ENCODE measurements at places on chromosomes 16 and 17. TPM values are rescaled to one million over a fixed set of nuclear protein-coding genes. Genes with fewer than 3 reads are reported as not detected.

- no peak overlapping the region for H3K4me3 ChIP-seq
- no peaks in the 10 kb centered on the region for H3K36me3 ChIP-seq
- no peaks in the 10 kb centered on the region for H3K27me3 ChIP-seq
- no peaks in the 10 kb centered on the region for H3K4me1 ChIP-seq
These were observed 25.2 kb downstream of the HEXIM2 start for GRCh38 chr17:45186801-45187354.

GRCh38 chr17:3879591-3880417 lies 13.0 kb downstream of the CAMKK1 start:
- peaks cover 13% of the 10 kb centered on the region for H3K36me3 ChIP-seq
- no peaks in the 10 kb centered on the region for H3K27me3 ChIP-seq
- H3K4me3 ChIP-seq, result no peak overlapping the region
- H3K27ac ChIP-seq, result no peak overlapping the region
- peak; percentile 61 for DNase-seq

GRCh38 chr16:19881783-19882182 lies 2.9 kb downstream of the GPRC5B start:
- peak overlapping the region; percentile 28 for H3K27ac ChIP-seq
- H3K27me3 ChIP-seq, result no peaks in the 10 kb centered on the region
- peaks cover 35% of the 10 kb centered on the region for H3K36me3 ChIP-seq
- no peak for DNase-seq

- no peak overlapping the region for H3K27ac ChIP-seq
- H3K4me3 ChIP-seq, result no peak overlapping the region
- H3K36me3 ChIP-seq, result peaks cover 17% of the 10 kb centered on the region
- H3K27me3 ChIP-seq, result no peaks in the 10 kb centered on the region
- no peaks in the 10 kb centered on the region for H3K4me1 ChIP-seq
These were observed 4.7 kb downstream of the NUBP2 start for GRCh38 chr16:1787322-1788094.

DNA sequence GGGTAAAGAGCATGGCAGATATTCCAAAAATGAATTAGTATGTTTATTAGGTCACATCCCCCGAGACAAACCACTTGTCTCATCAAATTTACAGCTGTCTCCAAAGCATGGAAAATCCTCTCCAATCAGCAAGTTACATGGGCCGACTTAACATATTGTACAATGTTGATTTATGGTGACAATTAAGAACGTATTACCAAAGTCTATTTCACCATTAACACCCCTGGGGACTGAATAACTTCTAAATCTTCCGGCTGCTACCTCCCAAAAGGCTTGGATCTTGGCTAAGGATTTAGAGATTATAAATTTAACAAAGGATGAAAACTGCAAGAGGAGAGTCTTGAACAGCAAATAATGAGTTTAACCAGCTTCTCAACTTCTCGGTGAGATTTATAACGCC lies 311.9 kb downstream of the NPIPA8 start:
- no peaks in the 10 kb centered on the region for H3K36me3 ChIP-seq
- H3K27ac ChIP-seq, result no peak overlapping the region

DNA sequence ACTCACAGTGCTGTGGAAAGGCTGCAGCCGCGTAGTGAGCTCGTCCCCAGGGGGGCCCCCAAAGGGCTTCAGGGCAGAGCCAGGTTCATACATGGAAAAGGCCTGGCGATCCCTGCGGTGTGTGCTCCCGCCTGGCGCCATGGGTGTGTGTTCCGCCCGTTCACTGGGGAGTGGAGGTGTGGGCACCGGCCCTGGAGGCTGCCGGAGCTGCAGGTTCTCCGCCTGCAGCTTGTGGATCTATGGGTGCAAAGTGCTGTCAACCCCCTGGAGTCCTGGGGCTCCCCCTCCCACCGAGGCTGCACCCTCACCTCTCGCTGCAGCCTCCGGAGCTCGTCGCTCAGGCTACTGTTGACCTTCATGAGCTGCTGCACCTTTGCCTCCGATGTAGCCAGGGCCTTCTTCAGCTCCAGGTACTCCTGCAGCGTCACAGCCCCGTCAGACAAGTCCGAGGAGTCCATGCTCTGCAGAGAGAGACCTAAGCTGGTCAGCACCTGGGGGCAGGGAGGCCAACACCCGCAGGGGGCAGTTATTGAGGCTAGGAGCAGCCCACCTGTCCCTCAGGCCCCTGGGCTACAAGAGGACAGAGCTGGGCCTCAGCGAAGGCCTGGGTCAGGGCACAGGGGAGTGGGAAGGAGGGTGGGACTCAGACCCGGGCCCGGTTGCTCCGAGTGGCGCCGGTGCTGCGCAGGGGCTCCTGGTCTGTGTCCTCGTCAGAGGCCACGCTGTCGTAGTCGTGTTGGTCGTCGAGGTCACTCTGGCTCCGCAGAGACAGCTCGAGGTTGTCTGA lies 7.9 kb downstream of the TP53I13 start:
- no peaks in the 10 kb centered on the region for H3K27me3 ChIP-seq
- no peak overlapping the region for H3K27ac ChIP-seq
- no peak for DNase-seq
- H3K4me3 ChIP-seq, result no peak overlapping the region

- H3K27me3 ChIP-seq, result peaks cover 12% of the 10 kb centered on the region
- peaks cover 35% of the 10 kb centered on the region for H3K36me3 ChIP-seq
- H3K4me1 ChIP-seq, result peaks cover 6% of the 10 kb centered on the region
- no peak for DNase-seq
These were observed 5.7 kb upstream of the TOX3 start for GRCh38 chr16:52552643-52553042.

- peaks cover 3% of the 10 kb centered on the region for H3K4me1 ChIP-seq
- no peak overlapping the region for H3K27ac ChIP-seq
- DNase-seq, result no peak
- H3K4me3 ChIP-seq, result 0 out of 3 replicates have a peak overlapping the region, but pooled peaks have one; percentile 45
- H3K36me3 ChIP-seq, result no peaks in the 10 kb centered on the region
- peaks cover 22% of the 10 kb centered on the region for H3K27me3 ChIP-seq
These were observed 11.3 kb downstream of the RAI1 start for GRCh38 chr17:17692353-17693252.

GRCh38 chr16:72172105-72173034 lies at the start of gene PMFBP1:
Gene PMFBP1 (minus strand): TSS chr16:72172155. CDS start chr16:72171208, 947 bp downstream.
- no peak within 1 kb of the TSS for H3K4me3 ChIP-seq
- no peaks in the 10 kb centered on the region for H3K27me3 ChIP-seq
- DNase-seq, result no peak
- no peaks in the 10 kb centered on the region for H3K4me1 ChIP-seq

- no peaks in the 10 kb centered on the region for H3K27me3 ChIP-seq
- no peak for DNase-seq
- no peak overlapping the region for H3K27ac ChIP-seq
- H3K4me1 ChIP-seq, result no peaks in the 10 kb centered on the region
These were observed 42.4 kb upstream of the LONP2 start for GRCh38 chr16:48201515-48202201.

DNA sequence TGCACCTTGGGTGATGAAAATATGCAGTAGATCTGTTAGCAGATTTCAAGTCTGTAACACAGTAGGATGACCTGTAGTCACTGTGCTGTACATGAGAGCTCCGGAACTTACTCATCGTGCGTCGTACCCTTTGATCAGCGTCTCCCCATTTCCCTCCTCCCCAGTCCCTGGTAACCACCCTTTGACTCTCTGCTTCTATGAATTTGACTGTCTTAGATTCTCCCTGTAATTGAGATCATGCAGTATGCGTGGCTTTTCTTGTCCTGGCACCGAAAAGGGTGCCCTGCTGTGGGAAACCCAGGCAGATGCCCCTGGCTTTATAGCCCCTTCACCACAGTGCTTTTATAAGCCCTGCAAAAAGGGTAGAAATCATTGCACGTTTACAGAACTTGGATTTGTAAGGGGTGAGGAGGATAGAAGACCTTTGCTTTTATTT lies 20.5 kb downstream of the CLEC16A start:
- no peak overlapping the region for H3K27ac ChIP-seq
- no peaks in the 10 kb centered on the region for H3K27me3 ChIP-seq
- peaks cover 9% of the 10 kb centered on the region for H3K36me3 ChIP-seq
- no peak overlapping the region for H3K4me3 ChIP-seq
- H3K4me1 ChIP-seq, result no peaks in the 10 kb centered on the region

DNA sequence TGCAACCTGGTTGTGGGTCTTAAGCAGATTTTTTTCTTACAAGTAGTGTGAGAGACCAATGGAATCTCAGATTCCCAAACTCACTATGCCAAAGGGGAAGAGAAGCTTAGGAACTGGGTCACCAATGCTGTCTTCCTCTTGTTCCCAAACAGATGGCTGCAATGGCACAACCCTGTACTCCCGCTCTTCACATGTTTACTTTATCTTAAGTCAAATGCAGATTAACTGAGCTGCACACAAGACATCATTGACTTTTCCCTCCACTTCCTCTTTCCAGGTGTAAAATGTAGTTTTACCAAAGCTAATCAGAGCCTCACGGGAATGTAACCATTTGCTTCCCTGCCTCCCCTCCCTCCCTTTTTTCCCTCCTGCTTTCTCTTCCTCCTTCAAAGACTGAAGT lies 14.4 kb upstream of the CD300E start:
- no peaks in the 10 kb centered on the region for H3K27me3 ChIP-seq
- no peak for DNase-seq
- peaks cover 6% of the 10 kb centered on the region for H3K4me1 ChIP-seq
- no peaks in the 10 kb centered on the region for H3K36me3 ChIP-seq
- H3K27ac ChIP-seq, result no peak overlapping the region
- H3K4me3 ChIP-seq, result no peak overlapping the region

DNA sequence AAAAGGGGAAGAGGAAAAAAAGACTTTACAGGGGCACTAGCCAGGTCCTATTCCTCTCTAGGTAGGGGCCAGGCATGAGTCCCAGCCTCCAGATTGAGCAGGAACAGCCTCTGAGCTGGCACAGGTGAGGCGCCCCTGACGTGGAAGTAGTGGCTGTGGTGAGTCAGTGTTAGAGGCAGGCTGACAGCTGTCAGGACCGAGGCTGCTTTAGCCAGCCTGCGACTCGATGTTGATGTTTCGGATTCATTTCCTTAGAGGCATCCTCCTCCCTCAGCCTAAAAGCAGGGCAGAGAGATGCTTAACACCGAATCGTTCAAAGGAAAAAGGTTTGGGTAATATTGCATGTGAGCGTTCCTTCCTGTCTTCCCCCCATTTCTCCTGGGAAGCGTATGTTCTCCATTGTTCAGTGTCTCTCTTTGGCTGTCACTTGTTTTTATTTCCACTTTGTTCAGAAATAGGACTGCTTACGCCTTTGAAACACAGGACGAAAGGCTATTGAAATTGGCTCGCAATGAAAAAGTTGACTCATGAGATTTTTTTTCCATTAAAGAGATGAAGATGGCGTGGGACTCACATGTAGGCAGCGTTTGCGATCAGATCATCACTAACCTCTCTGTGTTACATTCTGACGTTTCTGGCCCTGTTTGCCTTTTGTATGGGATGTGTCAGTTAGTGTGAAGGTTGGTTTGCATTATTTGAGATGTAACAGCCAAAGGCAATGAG lies 1.3 kb downstream of the KIAA0513 start:
- H3K4me3 ChIP-seq, result peak overlapping the region; percentile 84
- H3K27ac ChIP-seq, result no peak overlapping the region
- H3K4me1 ChIP-seq, result no peaks in the 10 kb centered on the region
- H3K36me3 ChIP-seq, result no peaks in the 10 kb centered on the region
- no peaks in the 10 kb centered on the region for H3K27me3 ChIP-seq
- no peak for DNase-seq

GRCh38 chr16:12539185-12539929 lies 264.3 kb downstream of the CPPED1 start:
- H3K27ac ChIP-seq, result no peak overlapping the region
- H3K4me1 ChIP-seq, result no peaks in the 10 kb centered on the region
- no peak overlapping the region for H3K4me3 ChIP-seq
- no peak for DNase-seq
- H3K36me3 ChIP-seq, result no peaks in the 10 kb centered on the region
- H3K27me3 ChIP-seq, result no peaks in the 10 kb centered on the region

DNA sequence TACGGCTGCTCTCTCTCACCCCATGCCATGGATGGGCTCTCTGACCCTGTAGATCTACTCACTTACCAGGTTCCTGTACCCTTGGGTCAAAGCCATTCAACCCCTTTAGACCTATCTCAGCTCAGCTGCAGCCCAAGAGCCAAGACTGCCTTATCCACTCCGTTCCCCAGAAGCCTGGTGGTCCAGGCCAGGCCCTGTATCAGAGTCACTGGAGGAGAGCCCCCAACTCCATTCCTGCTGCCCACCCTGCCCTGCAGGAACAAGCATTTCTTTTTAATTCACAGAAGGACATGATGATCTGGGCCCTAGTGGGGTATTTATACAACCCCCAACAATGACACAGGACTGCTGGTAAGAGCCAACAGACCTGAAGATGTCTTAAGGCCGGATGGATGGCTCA lies 76.8 kb downstream of the AIPL1 start:
- H3K4me1 ChIP-seq, result no peaks in the 10 kb centered on the region
- no peak for DNase-seq
- no peaks in the 10 kb centered on the region for H3K27me3 ChIP-seq
- H3K4me3 ChIP-seq, result no peak overlapping the region
- no peak overlapping the region for H3K27ac ChIP-seq
- H3K36me3 ChIP-seq, result no peaks in the 10 kb centered on the region

DNA sequence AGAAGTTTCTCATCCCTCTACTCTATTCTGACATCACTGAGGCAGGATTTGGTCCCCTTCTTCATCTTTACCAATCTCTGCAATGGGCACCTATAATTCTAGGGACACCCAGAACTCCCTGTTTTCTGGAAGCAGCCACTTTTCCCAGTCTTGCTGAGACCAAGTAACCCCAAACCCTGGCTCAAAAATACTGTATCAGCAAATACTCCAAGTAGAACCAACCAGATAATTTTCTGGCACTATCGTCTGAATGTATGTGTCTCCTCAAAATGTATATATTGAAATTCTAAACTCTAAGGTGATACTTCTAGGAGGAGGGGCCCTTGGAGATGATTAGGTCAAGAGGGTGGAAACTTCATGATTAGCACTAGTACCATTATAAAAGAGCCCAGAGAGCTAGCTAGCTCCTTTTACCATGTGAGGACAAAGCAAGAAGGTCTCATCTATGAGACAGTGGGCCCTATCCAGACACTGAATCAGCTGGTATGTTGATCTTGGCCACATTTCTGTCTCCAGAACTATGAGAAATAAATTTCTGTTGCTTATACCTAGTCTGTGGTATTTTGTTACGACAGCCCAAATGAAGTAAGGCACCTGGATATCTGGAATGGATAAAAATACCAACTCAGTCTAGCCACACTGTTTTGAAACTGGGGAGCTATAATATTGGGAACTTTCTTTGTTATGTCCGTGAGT lies 464.4 kb downstream of the CDH11 start:
- DNase-seq, result no peak
- no peaks in the 10 kb centered on the region for H3K27me3 ChIP-seq
- H3K4me3 ChIP-seq, result no peak overlapping the region
- H3K36me3 ChIP-seq, result no peaks in the 10 kb centered on the region
- H3K27ac ChIP-seq, result no peak overlapping the region
- no peaks in the 10 kb centered on the region for H3K4me1 ChIP-seq

Gene PRSS21
- total RNA-seq, result not detected

Gene MON1B
- total RNA-seq, result 49.4 TPM

Gene PLD2
- 63.3 TPM for total RNA-seq

Gene GOSR2
- 53.5 TPM for total RNA-seq

Gene CCDC40
- 8.9 TPM for total RNA-seq

Gene DLX4
- 2.5 TPM for total RNA-seq

Gene AMZ2
- total RNA-seq, result 97.7 TPM

Gene KRTAP2-1
- total RNA-seq, result not detected

Gene SOX9
- 1.2 TPM for total RNA-seq

Gene TM4SF5
- not detected for total RNA-seq

Gene SLC22A31
- total RNA-seq, result 8.1 TPM

Gene EVPLL
- 0.61 TPM for total RNA-seq

Gene HCRT
- total RNA-seq, result not detected

Gene MRPL10
- total RNA-seq, result 67.2 TPM

Gene STH
- not detected for total RNA-seq

Data from H9 (cell line).